Activated CD4-positive, alpha-beta T cell treated with anti-CD3 and anti-CD28 coated beads for 36 hours (primary cell): ENCODE measurements at places on chromosomes 16 and 17. TPM values are rescaled to one million over a fixed set of nuclear protein-coding genes. Genes with fewer than 3 reads are reported as not detected.

The CCDC200 gene
- 0.27 TPM for total RNA-seq

The KRTAP16-1 gene
- not detected for total RNA-seq

The DNAJA2 gene
- total RNA-seq, result 57.2 TPM

The HOXB7 gene
- 0.25 TPM for total RNA-seq

GRCh38 chr17:21174713-21175112 lies 39.2 kb downstream of the TMEM11 start:
- DNase-seq, result no peak

- no peak for DNase-seq
Measured at GRCh38 chr17:17728550-17729251, 47.4 kb downstream of the RAI1 start.

DNA sequence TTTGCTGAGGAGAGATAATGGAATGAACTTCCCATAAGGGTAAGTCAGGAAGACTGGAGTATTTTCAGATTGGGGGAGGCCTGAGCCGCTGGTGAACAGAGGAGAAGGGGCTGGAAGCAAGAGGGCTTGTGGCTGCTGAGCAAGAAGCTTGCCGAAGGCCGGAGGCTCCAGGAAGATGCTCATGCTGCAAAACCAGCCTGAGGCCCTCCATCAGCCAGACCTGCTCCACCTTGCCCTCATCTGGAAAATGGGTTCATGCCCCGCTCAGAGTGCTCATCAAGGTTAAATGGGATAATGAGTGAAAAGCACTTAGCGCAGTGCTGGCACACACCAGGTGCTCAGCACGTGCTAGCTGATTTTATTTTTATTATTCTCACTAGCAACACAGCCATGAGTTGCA lies 5.5 kb upstream of the ASGR1 start:
- no peak for DNase-seq

DNA sequence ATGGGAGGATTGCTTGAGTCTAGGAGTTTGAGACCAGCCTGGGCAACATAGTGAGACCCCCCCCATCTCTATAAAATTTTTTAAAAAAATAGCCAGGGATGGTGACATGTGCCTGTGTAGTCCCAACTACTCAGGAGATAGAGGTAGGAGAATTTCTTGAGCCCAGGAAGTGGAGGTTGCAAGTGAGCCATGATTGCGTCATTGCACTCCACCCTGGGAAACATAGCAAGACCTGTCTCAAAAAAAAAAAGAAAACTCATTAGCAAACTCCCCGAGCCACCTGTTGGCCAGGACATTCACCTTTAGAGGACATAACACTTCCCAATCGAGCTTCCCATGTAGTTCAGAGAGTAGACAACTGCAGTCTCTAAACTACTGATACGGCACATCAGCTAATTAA lies 274.2 kb downstream of the ABCC12 start:
- DNase-seq, result no peak
